ENCODE measurements at places on chromosomes 3 and 15.

DNA sequence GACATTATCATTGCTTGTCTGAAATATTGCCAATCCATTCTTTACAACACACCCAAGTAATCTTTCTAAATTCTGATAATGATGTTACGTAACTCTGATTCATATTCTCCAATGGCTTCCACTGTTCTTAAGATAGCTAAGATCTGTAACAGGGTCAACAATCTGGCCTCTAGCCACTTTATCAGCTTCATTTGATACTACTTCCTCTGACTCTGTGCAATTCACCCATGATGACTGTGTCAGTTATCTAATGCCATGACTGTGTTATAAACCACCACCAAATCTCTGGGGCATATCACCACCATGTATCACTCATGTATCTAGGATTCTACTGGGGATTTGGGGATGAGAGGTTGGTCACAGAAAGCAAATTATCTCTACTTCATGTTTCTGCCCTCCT is 44.0 kb downstream of the CD200 start:
- DNase-seq, result no peak

DNA sequence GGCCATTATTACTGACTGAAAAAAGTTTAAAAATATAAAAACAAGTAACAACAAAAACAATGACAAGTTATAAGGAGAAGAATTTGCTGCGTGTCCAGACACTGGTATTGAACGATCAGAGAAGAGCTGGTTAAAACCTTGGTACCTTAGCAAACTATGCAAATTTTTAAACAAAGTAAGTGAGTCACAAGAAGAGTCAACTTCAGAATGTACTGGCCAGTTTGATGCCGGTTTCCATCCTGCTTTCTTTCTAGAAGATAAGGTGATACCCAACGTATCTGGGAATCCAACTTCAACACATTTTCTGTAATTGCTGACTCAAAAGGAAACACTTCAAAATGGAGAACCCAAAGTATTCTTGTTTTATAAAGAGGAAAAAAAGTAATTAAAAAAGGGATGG is 49.8 kb downstream of the RUBCN start:
- no peak for DNase-seq

GRCh38 chr3:111811811-111812210 is 47.3 kb upstream of the PHLDB2 start:
- no peak for DNase-seq

- no peak for DNase-seq
These were observed 69.3 kb downstream of the TBC1D2B start for GRCh38 chr15:78007964-78008886.

GRCh38 chr15:51346136-51346535 is 4.7 kb downstream of the GLDN start:
- DNase-seq, result no peak

DNA sequence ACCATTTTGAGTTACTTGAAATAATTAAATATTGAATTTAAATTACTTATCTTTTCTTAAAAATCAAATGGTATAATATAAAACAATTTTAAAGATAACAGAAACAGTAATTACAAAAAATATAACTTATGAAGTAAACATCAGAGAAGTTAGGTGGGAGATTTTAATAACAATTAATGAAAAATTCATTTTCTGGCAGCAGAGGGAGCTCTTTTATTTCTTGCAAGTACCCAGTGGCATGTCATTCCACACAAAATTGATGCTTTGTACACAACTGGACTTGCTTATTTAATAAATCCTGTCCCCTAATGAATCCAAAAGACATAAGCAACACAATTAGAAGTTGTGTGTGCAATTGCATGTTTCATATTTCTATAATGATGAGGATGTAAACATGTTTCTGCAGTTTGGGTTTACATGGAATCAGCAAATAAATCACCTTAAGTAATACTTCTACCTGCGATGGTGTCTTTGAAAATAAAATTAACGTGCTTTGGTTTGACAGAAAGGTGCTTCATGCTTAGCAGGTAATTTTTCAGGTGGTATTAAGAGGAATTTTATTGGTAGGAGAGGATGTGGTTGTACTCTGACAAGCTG is 861.3 kb downstream of the ZPLD1 start:
- no peak for DNase-seq

- DNase-seq, result no peak
These were observed 36.2 kb upstream of the FLNB start for GRCh38 chr3:57971975-57972374.

DNA sequence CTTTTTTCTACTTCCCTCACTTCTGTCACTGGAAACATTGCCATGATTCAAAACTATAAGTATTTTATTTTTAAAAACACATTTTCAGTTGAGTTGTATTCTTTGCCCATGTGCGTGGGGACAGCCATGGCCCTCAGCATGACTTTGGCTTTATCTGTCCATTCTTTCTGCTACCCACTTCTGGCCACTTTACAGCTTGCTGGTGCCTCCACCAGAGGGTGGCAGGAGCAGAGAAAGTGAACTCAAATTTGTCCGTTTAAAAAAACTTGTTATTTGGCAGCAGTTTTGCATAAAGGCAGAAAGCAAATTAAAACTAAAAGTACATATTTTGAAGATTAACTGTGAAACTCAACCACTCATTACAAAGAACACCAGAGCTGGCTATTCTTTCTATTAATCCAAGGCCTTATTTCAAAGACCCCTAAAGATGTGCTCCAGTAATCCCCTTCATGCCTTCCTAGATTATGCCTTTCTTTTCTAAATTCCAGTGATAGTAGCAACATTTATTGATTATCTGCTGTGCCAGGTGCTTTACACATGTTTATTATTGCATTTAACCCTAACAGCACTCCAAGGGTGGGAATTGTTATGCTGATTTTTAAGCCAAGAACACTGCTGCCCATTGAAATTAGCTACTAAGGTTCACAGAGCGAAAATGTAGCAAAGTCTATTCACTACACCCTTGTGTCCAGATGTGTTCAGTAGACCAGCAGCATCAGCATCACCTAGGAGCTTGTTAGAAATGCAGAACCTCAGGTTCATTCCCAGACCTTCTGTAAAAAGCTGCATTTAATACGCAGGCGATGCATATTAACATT is 134.8 kb downstream of the THRB start:
- no peak for DNase-seq

DNA sequence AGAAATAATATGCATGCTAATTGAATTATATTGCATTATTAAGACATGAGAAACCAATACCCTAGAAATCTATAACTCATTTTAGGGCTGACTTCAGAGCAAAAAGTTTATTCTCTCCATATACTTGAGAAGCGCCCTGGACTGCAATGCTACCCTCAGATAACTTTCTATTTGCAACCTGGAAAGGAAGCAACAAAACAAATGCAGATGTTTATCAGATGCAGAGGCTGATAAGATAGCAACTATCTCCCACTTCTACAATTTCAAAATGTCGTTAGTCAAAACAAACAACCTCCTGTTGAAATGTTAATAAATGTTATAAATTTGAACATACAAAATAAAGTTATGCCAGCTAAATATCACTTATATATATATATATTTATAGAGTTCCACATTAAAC is 34.8 kb downstream of the HES1 start:
- DNase-seq, result no peak

DNA sequence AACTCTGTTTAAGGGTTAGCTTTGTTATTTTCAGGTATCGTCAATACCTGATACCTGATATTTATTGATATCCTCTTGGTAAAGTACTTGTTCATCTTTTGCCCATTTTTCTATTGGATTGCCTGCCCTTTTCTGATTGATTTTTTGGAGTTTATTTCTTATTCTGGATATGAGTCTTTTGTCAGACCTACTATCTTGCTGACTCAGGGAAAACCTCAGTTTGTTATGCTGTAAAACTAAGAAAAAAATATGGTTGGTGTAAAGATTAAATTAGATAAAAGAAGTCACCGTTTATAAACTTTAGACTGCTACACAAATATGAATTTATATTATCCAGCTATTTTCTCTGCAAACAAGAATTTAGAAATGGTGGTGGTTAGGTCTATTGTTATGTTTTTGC is 65.9 kb downstream of the CHRNA7 start:
- no peak for DNase-seq

Measured in NCI-H1092 (cell line).